ENCODE measurements at places on chromosomes 5 and 9. TPM values are rescaled to one million over a fixed set of nuclear protein-coding genes. Genes with fewer than 3 reads are reported as not detected.

CDHR2 gene
- polyA plus RNA-seq, result 0.59 TPM

CMYA5 gene
- polyA plus RNA-seq, result 148 TPM

ALDOB gene
- polyA plus RNA-seq, result 0.36 TPM

ANKDD1B gene
- 1.2 TPM for polyA plus RNA-seq

KDM3B gene
- 53.4 TPM for polyA plus RNA-seq

TMOD1 gene
- 102 TPM for polyA plus RNA-seq

GTF3C4 gene
- 14.1 TPM for polyA plus RNA-seq

HRCT1 gene
- polyA plus RNA-seq, result 0.74 TPM

LCNL1 gene
- polyA plus RNA-seq, result 0.26 TPM

PTRH1 gene
- 4.4 TPM for polyA plus RNA-seq

TAF11L5 gene
- not detected for polyA plus RNA-seq

All from muscle of back (tissue), 13 donors.